Endothelial cell of umbilical vein (primary cell): ENCODE measurements at places on chromosomes 7 and 10. TPM values are rescaled to one million over a fixed set of nuclear protein-coding genes. Genes with fewer than 3 reads are reported as not detected.

The UNCX gene
- total RNA-seq = not detected in 2 replicates

The AOAH gene
- total RNA-seq = not detected in 2 replicates

The SPDYE6 gene
- total RNA-seq = not detected in 2 replicates

GRCh38 chr10:70549351-70549961, 53.1 kb downstream of the PRF1 start:
- DNase-seq = no peak

DNA sequence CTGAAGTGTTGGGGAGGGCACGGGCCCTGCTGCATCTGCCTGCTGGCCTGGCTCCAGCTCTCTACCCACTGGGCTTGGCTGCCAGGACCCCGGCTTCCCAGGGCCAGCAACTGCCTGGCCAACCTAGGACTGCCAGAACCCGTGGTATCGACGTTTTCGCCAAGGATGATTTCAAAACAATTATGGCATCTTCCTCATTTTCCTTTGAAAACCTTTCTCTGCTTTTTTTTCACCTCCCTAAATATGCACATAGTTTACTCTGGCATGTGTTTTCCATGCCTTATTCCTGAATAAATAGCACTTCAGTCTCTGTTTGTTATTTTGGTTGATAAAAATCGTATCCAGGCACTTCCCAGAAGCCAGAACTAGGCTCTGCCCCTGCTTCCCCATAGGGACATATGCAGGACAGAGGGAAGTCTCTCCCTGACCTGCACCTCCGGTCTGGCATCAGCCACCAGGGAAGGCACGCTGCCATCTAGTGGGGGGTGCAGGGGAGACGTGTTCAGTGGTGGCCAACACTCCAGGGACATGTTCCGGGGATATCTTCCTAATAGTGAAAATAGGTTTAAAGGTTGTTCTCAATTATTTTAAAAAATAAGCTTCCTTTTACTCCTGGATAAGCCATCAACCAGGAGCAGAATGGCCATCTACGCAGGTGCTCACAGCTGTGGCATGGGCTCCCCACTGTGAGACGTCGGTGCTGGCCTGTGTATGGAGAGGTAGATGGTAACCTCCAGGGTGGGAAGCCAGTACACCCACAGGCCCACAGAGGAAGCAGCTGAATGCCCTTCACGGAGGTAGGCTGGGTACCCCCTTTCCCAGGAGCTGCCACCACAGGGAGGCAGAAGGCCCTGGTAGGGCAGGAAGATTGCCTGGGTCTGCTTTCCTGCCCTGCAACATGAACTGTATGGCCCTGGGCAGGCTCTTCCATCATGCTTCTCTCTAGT, 30.7 kb upstream of the ANTXRL start:
- DNase-seq = peak; percentile 58

DNA sequence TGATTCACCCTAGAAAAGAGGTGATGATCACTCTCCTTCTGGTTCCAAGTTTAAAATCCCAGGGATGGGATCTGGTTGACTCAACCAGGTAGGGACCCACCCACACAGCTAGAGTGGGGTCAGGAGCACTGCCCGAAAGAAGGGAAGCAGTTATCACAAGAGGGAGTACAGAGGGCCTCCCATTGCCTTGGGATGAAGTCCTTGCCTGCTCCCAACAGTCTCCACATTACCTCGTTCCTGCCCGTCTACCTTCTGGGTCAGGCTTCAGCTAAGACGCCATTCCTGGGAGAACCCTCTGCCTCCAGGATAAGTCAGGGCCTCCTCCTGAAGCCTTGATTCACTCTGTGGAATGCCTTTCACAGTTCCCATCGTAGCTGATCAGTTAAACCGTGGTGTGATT, 23.8 kb downstream of the ZMIZ2 start:
- no peak for DNase-seq

- DNase-seq = peak; percentile 77
Observed at GRCh38 chr10:102342958-102343357, 52.5 kb upstream of the NFKB2 start.

- DNase-seq = no peak
Observed at GRCh38 chr10:97771913-97772823, at the start of gene SFRP5. SFRP5 (minus strand) TSS chr10:97771999; CDS start chr10:97771833, 166 bp downstream.

DNA sequence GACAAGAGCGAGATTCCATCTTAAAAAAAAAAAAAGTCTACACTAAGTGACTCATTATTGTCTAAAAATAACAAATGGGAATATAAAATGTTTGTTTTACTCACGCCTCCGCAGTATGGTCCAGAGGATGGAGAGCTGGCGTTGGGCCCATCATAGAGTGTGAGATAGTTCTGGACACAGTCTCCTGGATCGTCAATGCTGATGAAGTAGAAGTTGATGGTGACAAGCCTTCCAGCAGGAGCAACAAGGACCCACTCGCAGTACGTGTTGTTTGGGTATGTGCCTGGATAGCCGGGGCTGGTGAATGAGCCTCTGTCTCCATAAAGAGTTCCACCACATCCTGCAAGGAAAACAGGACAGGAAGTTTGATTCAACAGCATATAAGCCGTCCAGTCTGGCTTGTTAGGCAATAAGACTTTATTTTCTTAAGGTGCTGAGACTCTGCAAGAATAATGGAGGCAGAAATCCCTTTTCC, 11.5 kb upstream of the RSU1 start:
- peak; percentile 94 for DNase-seq

DNA sequence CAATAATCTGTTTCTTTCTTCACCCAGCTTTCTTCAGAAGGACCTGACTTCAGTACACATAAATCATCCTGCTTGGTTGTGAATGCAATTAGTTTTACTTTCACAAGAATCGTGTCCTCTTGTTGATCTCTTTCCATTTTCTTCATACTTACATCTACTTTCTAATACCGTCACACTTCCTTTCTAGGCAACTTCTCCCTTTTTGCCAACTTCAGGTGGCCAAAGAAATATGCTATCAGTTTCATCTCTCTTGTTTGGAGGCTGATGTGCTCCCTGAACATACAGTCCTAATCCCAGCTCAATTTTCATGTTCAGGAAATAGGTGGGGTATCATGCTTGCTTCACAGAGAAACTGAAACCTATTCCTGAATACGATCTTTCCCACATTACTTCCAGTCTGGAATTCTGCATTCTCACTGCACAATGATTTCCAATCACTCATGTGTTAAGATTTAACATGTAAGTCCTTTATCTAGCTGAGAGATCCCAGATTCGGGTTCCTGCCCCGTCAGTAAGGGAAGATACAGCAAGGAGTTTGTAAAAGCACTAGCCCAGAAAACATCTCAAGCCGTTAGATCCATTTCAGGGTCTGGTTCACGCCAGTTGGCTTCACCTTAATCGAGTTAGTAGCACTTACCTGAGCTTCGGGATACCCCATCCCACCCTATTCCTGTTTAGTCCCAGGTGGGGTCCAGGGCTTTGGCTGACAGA, 994 bp downstream of the SLC25A28 start:
- peak; percentile 69 for DNase-seq

- no peak for DNase-seq
Observed at GRCh38 chr10:8921568-8921967, 867.1 kb downstream of the GATA3 start.

- no peak for DNase-seq
Observed at GRCh38 chr10:122093076-122093475, 104.1 kb downstream of the TACC2 start.
